NCI-H1436 (cell line): ENCODE measurements at places on chromosomes 5 and 9.

DNA sequence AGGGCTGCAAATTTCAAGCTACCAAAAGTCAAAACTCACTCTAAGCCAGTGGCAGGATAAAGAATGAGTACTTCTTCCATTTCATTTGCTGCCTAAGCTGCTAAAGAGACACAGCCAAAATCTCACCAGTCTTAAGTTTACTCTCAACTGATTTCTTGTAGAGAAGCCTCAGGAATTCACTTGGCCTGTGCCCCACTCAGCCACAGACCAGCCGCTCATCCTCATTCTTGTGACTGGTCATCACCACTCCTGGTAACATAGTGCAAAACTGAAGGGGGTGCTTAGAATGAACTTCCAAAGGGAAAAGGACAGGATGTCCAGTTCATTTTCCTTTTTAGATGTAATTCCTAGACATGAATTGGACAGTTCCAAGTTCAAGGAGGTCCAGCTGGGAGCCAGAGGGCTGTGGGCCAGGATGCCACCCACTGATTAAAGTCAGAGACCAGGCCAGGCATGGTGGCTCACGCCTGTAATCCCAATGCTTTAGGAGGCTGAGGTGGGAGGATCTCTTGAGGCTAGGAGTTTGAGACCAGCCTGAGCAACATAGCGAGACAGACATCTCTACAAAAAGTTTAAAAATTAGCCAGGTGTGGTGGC, 72.7 kb upstream of the RANBP3L start:
- no peak for DNase-seq

DNA sequence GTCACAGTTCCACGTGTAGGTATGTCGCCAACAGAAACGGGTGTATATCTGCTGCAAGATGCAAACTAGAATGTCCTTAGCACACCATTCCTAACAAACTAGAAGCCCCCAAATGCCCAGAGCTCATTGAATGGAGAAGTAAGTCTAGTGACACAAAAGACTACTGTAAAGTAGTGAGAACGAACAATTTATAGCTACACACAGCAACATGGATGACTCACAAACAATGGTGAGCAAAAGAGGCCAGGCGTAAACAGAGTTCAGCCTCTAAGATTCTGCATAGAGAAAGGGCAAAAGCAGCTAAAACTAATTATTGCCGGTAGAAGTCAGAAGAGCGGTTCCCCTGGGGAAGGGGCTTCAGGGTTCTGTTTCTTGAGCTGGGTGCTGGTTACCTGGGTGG, 74.7 kb downstream of the AMBP start:
- DNase-seq: no peak

DNA sequence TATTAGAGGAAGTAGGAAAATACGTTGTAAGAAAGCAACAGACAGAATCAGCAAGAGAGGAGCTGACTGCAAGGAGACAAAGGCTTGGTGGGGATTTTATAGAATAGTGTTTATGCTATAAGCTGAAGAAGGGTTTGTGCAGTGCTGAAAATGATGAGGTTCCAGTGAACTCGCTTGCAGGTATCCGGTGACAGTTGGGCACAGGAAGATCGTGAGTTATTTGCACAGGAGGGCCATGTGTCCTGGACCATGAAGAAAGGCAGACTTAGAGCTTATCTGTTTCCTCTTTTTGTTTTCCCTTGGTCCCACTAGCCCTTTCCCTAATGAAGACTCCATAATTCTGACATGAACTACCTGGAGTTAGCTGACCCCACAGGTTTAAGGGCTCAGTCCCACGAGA, 61.4 kb downstream of the NXNL2 start:
- no peak for DNase-seq

DNA sequence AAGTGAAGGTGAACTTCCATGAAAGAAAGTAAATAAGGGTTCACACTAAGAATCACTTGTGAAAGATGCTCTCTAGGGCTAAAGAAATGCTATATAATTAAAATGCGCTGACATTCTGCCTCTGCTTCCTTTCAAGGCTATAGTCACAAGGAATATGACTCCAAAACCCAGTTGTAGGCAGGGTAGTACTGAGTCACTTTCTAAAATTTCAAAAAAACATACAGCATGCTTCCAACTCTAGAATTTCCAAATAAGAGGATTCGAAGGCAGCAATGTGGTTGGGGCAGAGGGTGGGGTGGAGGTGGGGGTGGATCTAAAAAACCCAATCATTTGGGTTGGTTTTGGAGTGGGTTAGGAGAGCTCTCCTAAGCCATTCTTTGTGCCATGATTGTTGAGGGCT, 84.6 kb downstream of the HMHB1 start:
- DNase-seq: no peak

GRCh38 chr5:140367256-140368013, 7.4 kb downstream of the SLC4A9 start:
- DNase-seq: no peak

DNA sequence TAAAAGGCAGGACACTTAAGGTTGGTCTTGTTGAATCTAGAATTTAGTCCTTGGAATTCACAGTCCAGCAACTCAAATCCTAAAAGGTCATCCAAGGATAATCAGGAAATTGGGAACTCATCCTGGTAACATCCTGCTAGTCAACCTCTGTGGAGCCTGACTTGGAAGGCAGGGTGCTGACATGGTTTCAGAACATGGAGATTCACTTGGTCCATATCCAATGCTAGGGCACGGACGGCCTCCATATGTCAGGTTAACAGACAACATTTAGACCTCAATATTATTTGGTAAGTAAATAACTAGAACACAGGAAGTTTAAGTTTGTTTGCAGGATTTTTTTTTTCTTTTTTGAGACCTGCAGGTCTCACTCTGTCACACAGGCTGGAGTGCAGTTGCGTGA, 783 bp upstream of the DNAH5 start:
- no peak for DNase-seq

DNA sequence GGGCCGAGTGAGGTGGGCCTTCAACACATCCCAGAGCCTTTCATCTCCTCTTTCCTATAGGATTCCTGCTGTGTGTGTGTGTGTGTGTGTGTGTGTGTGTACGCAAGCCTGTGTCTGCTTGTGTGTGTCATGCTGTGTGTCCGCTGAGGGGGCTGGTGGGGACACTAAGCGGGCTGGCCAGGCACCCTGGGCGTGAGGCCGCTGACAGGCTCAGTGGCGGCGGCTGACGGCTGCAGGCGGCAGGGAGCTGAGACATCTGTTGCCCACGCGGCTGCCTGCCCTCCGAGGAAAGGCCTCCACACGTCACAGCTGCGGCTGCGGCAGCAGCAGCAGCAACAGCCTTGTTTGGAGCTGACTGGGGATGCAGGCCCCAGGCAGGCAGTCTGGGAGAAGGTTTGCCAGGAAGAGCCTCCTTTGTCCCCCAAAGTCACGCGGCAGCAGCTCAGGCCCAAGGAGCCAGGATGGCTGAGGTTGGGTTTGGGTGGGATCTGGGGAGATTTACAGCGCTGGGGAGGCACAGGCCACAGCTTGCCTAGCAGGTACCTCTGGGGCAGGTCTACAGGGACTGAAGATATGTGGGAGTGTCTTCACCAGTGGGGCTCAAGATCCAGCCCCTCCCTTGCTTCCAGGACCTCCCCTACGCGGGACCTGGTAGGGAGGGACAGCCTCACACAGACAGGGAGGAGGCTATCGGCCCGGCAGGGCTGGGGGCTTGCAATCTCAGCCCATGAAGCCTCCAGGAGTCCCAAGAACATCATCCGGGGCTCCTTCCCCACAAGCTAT, 1.8 kb downstream of the PDLIM4 start:
- no peak for DNase-seq

DNA sequence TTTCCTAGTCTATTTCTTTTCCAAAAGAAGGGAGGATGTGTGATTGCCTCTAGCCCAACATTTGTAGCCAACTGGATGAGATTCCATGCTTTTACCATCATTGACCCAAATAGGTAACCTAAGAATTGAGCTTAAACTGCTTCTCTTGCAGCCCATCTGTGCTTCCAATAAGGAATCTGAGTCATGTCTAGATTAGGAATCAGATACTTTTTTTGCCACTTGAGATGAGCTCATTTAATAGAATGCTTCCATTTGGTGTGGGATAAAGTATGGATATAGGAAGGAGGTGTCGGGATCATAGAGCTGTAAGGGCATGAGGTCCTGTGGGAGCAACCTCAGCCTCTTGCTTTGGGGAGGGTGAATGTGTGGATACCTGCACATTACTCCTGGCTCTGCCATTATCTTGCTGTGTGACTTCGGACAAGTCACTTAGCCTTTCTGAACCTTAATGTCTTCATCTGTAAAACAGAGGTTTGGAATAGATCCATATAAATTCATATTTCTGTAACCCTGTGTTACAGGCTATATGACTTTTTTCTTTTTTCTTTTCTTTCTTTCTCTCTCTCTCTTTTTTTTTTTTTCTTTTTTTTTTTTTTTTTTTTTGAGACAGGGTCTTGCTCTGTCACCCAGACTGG, 56.2 kb downstream of the MAP1B start:
- DNase-seq: no peak

DNA sequence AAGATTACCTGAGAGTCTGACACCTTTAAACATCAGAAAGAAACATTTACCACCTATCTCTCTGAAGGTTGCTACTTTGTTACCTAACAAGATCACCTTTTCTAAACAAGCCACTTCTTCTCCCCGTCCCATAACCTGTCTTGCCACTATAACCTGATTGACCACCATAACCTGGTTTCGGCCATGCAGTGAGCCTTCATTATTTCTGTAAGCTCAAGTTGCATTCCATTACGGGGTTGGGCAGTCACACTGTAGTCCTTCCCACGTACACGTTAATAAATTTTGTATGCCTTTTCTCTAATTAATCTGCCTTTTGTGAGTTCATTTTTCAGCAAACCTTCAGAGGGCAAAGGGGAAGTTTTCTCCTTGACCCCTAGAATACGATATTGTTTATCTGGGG, 28.0 kb upstream of the CCNG1 start:
- DNase-seq: no peak

DNA sequence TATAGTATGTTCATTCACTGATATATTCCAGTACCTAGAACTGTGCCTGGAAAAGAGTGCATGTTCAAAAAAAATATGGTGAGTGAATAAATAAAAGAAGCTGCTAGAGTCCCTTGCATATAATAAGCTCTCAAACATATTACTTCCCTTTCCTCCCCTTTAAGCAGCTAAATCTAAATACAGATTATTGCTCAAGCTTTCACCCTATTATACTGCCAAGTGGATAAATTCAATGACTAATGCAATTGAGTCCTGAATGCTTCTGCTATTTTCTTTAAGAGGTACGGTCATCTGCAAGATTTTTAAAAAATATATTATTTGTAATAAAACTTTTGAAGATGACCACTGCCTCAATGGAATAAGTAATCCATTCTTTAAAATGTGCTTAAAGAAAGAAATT, 248.4 kb downstream of the PLK2 start:
- no peak for DNase-seq

DNA sequence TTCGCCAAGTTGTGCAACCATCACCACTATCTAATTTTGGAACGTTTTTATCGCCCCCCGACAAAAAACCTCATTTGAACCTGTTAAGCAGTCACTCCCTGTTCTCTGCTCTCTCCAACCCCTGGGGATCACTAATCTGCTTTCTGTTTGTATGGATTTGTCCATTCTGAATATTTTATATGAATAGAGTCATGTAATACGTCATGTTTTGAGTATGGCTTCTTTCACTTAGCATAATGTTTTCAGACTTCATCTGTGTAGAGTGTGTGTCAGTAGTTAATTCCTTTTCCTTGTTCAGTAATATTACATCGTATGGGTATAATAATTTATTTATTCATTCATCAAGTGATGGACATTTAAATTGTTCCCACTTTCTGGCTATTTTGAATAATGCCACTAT, 232.2 kb downstream of the SMARCA2 start:
- no peak for DNase-seq

- DNase-seq: no peak
Observed at GRCh38 chr9:115415450-115415849, 297.5 kb upstream of the TNC start.

- DNase-seq: no peak
Observed at GRCh38 chr9:123998970-123999621, 12.5 kb upstream of the LHX2 start.

- no peak for DNase-seq
Observed at GRCh38 chr5:165786073-165786472, 2280.7 kb downstream of the MAT2B start.

DNA sequence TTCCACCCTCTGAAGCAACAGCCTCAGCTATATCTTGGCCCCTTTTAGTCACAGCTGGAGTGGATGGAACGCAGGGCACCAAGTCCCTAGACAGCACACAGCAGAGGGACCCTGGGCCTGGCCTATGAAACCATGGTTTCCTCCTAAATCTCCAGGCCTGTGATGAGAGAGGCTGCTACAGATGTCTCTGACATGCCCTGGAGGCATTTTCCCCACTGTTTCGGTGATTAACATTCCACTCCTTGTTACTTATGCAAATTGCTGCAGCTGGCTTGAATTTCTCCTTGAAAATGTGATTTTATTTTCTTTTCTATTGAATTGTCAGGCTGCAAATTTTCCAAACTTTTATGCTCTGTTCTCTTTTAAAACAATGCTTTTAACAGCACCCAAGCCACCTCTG, 384.8 kb downstream of the PRR16 start:
- DNase-seq: no peak

- DNase-seq: no peak
Observed at GRCh38 chr9:4828761-4829160, 36.0 kb downstream of the RCL1 start.

- no peak for DNase-seq
Observed at GRCh38 chr9:90029996-90030395, 425.2 kb downstream of the GADD45G start.

GRCh38 chr5:130868186-130868840, 296.7 kb downstream of the HINT1 start:
- DNase-seq: no peak

- no peak for DNase-seq
Observed at GRCh38 chr5:78626009-78626571, 22.5 kb downstream of the LHFPL2 start.

DNA sequence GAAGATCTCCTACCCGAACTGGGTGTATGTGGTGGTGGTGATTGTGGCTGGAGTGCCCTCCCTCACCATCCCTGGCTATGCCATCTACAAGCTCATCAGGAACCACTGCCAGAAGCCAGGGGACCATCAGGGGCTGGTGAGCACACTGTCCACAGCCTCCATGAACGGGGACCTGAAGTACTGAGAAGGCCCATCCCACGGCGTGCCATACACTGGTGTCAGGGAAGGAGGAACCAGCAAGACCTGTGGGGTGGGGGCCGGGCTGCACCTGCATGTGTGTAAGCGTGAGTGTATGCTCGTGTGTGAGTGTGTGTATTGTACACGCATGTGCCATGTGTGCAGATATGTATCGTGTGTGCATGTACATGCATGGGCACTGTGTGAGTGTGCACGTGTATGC, 3.5 kb upstream of the SLC6A18 start:
- no peak for DNase-seq

- DNase-seq: no peak
Observed at GRCh38 chr5:102539562-102539961, 40.8 kb upstream of the SLCO6A1 start.

DNA sequence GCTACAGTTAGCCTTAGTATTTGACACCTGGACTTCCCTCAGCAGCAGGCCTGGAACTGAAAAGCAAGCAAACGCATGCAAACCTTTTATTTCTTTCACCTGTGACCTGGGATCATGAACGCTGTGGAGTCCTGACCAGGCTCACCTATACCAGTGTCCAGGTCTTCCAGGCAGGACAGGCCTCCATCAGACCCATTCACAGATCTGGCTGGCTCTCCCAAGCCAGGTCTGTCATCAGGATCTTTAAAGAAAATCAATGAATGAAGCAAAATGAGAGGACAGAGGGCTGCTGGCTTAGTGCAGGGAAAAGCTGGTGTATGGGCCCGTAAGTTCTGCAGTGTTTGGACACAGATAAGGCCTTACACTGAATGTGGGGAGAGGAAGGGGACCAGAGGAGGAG, 96.3 kb upstream of the CPEB4 start:
- DNase-seq: no peak
